ENCODE measurements at places on chromosomes 6 and 20.

DNA sequence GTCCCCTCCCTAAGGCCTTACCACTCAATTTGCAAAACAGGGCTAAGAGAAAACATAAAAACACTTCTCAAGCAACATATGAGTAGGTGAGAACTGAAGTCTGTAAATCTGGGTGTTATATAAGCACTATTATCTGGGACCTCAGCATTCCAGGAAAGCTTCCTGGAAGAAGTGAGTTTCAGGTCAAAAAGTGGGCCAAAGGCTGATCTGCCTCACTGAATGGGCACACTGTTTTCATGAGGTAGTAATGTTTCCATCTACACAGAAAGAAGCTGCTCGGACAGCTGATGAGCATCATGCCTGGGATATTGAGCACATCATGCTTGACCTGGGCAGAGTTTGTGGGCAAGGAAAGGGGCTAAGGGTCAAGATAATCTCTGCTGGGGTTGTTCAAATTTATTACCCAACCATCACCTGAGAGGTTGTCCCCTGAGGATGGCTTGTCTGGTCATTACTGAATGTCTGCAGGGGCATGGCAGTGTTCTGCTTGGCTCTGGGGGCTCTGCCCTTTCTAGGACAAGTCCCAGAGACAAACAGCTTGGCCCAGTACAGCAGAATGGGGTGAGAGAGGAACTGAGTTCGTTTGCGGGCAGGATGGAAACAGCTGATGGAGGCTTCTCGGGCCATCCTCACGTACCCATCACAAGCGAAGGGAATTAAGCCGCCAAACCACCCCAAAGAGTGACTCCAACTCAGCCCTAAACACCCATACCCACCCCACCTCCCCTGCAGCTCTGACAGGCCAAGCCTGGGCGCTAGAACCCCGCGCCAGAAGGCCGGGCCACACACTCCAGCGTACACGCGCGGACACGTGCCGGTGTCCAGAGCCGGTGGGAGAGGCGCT is 1.2 kb upstream of the SYNJ2 start:
- DNase-seq: no peak

- DNase-seq: no peak
Measured at GRCh38 chr6:134666125-134666524, 283.8 kb downstream of the ALDH8A1 start.

- DNase-seq: no peak
Measured at GRCh38 chr20:43914311-43915210, at the start of gene TOX2. Gene TOX2, plus strand, starts transcription at chr20:43914852. Its CDS starts 40 bp downstream, at chr20:43914892.

DNA sequence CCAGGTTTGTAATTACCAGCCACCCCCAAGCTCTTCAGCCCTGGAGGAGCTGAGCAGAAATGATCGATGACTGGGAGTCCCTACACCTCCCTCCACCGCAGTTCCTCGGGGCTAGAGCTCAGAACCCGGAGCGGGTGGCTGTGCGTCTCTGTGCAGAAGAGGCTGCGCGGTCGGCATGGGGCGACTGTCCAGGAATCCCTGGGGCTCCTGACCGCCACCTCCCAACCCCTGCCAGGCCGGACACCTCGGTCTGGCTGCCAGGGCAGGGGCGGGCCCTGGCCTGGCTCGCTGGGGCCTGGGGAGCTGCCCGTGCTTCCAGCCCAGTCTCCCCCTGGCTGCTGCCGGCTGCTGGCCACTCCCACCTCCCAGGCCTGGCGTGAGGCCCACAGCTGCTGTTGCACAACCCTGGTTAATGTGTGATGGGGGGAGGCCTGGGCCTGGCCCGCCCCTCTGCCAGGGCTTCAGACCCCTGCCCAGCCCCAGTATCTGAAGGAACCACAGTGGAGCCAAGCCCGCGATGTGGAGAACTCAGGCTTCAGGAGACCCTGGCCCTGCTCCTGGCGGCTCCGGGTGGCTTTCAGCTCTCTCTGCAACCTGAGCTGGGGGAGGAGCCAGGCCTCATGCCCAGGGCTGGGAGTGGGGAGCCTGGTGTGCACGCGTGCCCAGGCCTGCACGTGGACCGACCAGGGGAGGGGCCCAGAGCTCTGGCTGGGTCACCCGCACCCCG is 1.2 kb downstream of the SLC2A4RG start:
- DNase-seq: peak; percentile 89

- peak; percentile 94 for DNase-seq
Measured at GRCh38 chr20:45344168-45344860, 3.9 kb downstream of the SDC4 start.
